ENCODE measurements at places on chromosomes 2 and 18.

- no peak for DNase-seq
These were observed 20.5 kb upstream of the TNFAIP6 start for GRCh38 chr2:151336863-151337371.

GRCh38 chr2:16006537-16007166 lies 66.3 kb downstream of the MYCN start:
- DNase-seq: no peak

DNA sequence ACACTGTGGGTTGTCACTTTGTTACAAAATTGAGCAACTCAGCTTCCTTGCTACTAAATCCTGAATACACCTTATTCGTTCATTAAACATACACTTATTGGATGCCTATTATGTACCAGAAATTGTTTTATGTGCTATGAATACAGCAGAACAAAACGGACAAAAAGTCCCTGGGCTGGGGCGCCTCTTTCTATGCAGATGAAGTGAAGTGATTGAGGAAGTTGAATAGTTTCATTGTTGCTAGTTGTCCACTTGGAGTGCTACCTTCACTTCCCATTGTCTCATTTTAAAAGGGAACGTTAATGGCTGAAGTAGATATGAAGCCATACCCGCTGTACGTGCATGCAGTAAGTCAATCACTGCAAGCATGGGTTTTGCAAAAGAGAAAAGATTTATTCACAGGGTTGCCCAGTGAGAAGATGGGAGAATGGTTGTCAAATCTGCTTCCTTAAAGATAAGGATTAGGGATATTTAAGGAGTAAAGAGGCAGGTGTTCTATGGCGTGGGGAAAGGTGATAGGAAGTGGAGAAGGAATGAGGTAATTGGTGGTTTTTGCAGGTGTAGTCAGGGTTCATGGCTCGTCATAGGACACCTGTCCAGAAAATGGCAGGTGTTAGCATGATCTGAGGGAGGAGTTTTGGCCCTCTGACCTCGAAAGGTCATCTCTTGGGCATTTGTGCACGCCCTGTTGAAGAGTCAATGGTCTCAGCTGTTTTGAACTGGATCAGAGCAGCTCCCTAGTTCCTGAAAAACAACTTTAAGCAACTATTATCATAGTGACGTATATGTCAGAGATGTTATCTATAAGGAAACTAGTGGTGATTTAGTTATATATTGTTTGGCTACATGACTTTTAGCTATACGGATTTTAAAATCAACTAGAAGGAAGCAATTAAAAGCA lies 23.5 kb downstream of the TRPM8 start:
- no peak for DNase-seq

DNA sequence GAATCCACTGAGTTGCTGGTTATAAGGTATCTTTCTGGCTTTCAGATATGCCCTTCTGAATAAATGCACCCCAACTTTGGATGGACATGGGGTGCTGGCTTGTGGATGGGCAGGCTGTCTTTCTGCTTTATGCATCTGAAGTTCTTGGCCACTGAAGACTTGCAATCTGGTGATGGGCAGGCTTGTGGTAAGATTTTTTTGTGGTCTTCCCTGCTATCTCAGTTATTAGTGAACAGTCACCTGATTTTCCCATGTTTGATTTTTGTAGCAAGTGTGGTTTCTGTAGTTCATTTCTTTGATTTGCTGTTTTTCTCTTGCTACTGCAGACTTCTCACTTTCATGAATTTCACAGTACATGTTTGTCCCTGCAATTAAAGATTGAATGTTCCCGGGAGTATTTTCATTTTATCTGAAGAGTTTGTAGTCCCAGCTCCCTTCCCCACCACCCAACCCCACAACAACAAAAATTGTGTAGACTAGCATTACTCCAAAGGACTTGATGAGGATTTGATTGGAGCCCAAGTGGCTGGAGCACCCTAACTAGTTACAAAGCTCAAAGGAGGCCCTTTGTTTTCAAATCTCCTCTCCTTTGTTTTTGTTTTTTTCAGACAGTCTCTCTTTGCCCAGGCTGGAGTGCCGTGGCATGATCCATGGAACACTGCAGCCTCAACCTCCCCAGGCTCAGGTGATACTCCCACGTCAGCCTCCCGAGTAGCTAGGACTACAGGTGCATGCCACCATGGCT lies 63.6 kb upstream of the MGAT5 start:
- no peak for DNase-seq

GRCh38 chr2:119049968-119050704 lies 108.1 kb downstream of the MARCO start:
- DNase-seq: no peak

- no peak for DNase-seq
These were observed 121.2 kb upstream of the CXCR4 start for GRCh38 chr2:136239079-136239685.

All from AML-193 (cell line).